ENCODE measurements at places on chromosomes 13 and 19. TPM values are rescaled to one million over a fixed set of nuclear protein-coding genes. Genes with fewer than 3 reads are reported as not detected.

SGTA gene
- 70.7 TPM for total RNA-seq

LRRC63 gene
- 0.42 TPM for total RNA-seq

ICAM5 gene
- total RNA-seq: 0.38 TPM

FUT2 gene
- total RNA-seq: 1.9 TPM

COL4A2 gene
- total RNA-seq: 1,860 TPM

TYROBP gene
- 1.1 TPM for total RNA-seq
